ENCODE measurements at places on chromosomes 7 and 10. TPM values are rescaled to one million over a fixed set of nuclear protein-coding genes. Genes with fewer than 3 reads are reported as not detected.

DNA sequence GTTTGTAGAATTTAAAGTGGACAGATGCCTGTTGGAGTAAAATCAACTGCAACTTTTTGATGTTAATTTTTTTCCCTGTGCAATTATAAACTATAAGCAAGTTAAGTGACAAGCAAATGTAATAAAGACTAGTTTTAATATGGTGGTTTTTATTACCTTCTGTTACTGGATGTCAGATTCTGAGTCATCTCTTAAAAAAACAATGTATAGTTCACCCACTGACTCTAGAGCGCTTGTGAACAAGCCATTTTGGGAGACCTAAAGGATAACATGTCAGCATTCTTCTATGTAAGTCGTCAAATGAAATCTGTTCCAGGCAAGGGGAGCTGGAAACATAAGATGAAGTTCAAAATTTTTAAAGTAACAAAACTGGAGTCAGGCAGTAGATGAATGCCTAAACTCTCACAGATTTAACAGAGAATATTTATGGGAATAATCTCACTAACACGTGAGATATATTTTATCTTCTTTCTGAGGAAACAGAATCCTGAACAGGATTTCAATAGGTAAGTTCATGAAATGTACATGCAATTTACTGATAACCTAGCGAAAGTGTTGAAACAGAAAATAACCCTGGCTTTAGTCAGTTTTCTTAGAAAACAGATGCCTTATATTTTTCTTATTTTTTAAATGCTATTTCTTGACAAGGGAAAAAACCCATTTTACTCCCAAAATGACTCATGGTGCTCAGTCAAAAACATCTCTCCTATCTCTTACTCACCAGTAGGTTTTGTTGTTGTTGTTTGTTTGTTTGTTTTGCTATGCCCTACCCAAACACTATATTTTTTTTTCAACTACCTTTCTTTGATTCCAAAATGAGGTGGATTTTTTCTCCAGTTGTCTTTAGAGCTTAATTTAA is 91.7 kb downstream of the SLC39A12 start:
- DNase-seq, result no peak

The ENTPD1 gene
- total RNA-seq, result 395 TPM

The NUP42 gene
- 51.3 TPM for total RNA-seq

The ZNF467 gene
- total RNA-seq, result not detected

The ACBD7 gene
- 1.9 TPM for total RNA-seq

The ASB10 gene
- not detected for total RNA-seq

DNA sequence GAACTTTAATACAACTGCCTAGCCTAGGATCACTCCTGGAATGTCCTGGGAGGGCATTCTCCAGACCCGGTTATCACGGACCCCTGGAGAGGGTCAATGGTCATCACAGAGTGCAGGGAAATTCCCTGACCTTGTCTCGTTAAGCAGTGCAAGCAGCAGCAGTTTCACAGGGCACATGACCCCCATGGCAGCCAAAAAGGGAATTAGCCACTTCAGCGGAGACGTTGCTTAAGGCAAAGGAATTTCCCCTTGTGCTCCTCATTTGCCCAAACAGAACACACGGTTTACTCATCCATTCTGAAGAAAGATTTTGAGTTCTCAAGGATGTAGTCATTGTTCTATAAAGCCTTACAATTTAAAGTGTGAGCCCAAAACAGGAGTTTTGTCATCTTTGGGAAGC is 260.3 kb downstream of the SNX13 start:
- DNase-seq, result no peak

GRCh38 chr7:102988088-102988487 is 75.3 kb downstream of the LRRC17 start:
- no peak for DNase-seq
